ENCODE measurements at places on chromosomes 7 and 10.

DNA sequence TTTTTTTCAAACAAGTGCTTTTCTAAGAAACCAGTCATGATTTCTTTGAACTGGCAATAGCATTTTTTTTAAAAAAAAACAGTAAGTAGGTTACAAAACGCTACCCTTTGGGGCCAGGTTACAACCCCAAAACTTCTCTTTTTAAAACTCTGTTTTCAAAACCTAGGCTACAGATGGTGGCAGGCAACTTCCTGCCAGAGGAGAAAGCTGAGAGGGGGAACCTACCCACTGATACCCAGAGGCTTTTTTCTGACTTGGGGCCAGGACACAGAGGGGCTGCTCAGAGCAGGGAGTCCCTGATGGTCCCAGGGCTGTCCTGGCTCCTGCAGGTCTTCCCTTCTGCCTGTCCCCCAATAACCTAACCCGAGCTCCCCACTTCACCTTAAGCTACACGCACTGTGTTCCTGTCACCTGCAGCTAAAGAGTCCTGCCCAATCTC is 6.9 kb downstream of the STN1 start:
- no peak for DNase-seq

DNA sequence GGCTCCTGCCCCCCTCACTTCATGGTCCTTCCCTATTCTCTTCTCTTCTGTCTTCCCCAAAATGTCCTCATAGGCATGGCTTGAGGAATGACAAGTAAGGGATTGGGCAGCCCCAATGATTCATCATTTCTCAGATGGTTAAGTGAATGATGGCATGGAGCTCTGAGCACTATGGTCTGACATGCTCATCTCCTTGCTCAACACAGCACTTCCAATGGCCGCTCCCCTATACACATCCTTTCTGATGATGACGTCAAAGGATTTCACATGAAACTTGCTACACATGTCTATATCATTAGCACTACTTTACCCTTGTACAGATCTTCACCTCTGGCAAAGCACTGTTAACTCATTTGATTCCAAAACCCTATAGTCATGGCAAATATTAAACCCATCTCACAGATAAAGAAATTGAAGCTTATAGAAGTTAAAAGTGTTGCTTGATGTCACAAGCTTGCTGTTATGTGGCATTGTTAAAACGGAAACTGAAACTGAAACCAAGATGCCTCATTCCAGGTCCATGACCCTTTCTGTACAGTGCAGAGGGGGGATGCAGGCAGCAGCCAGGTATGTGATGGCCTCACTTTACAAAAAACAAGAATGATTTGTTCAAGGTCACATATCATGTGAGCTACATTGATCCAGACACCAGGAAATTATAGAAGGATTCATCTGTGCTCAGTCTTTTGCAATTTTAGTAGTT is 90.0 kb upstream of the PLXNA4 start:
- DNase-seq, result peak; percentile 14

DNA sequence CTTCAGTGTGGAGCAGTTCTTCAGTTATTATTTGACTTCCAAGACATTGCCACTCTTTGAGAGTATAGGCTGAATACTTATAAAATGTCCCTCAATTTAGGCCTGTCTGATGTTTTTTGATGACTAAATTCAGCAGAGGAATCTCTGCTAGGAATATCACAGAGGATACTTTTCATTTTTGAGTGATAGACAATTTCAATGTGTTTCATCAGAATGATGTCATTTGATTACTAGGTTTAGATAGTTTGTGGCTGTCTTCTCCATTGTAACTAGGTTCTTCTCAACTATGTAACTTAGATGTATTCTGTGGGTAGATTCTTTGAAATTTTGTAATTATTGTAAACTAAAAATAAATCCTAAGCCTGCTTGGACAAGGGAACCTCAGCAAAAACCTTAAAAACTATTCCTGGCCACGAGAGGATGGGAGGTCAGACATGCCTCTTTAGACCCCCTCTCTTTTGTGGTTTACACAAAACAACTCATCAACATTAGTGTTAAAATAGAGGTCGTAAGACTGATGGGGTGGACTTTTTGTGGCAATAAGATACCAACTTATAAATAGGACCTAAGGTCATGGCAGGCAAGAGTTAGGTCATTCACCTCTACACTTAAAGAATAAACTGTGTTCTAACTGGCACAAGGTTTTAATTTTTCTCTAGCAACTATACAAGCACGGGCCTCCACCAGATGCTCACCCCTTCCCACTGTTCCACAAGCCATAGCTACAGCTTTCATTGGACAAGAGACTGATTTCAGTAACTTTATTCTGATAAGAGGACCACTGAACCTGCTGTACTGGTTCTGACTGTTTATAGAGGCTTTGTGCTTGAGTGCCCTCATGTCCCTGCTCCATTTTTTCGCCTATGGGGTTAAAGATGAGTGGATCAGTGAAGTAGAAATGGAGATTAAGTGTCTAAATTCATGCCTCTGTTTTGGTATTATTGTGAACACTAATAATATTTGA is 33.7 kb downstream of the CYP2C8 start:
- DNase-seq, result no peak

GRCh38 chr10:15898046-15898445 is 37.7 kb upstream of the MINDY3 start:
- no peak for DNase-seq

DNA sequence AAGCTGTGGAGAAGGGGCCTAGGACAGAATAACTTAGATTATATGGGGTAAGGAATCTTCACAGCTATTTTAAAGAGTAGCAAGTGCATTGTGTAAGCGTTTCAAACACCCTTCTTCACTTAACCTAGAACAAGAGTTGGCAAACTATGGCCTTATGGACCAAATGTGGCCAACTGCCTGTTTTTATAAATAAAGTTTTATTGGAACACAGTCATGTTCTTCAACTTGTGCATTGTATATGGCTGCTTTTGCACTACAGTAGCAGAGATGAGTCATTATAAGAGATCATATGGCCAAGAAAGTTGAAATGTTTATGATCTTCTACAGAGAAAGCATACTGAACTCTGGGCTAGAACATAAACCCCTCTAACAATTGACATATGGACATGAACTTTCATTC is 187.8 kb downstream of the ETV1 start:
- no peak for DNase-seq

DNA sequence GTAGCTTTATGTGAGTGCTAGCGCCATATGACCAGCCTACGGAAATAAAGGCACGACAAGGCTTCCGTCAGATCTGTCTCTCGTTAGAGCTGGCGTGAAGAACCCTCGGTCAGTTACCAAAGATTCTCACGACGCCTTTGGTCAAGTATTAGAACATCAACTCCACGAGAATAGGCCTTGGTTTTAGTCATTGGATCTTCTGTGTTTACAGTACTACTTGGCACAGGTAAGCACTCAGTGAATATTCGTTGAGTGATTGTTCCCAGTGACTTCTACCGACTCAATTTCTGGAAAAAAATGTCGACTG is 316 bp downstream of the RBM48 start:
- peak; percentile 69 for DNase-seq

DNA sequence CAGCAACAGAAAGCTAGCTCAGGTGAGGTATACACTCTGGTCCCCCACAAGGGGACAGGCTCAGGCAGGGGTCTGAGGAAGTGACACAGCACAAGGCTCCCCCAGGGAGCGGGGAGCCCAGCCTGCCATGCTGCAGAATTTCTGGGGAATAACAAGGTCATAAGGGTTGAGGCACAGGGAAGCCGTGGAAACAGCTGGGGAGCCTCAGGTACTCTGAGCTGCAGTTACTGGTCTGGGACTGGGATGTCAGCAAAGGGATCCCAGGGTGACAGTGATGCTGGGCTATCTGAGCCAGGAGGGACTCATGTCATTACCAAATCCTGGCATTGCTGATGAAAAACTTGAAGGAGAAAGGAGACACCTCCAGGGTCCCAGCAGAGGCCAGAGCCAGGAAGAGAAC is 64.4 kb upstream of the NANOS1 start:
- DNase-seq, result no peak

DNA sequence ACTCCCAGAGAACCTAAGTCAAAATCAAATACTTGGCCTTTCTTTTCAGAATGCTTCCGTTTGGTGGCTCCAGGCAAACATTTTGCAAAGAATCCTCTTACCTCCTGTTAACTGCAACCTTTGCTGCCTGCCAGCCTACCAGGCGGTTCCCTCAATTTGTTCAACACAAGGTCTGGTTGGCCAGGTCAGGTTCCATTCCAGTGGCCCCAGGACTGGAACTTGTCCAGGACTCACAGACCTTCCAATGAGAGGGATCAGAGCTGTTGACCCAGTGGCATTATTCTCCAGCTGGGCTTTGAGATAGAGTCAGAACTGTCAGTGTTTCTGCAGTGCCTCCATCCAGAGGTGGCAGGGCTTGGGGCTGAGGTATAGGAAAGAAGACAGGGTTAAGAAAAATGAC is 137.0 kb downstream of the NEUROD6 start:
- DNase-seq, result no peak

DNA sequence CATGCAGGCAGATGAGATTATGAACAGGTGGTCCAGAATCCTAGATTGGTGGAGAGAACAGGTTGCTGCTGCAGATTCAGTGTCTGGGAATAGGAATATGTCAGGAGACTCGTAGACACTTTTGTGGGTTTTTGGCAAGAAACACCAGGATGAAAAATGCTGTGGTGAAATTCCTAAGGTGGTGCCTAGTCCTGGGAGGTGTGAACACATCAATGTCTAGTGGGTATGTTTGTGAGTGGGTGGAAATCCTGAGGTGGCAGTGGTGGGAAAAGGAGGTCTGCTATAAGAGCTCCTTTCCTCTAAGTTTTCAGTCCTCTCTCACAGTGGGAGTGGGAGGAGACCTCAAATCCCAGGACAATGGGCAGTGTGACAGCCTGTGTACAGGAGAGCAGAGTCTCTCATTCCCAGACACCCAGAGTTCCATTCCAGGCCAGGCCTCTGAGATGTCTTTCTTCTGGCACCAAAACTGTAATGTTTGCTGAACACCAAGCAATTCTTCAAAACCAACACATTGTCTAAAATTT is 5.1 kb downstream of the ERV3-1 start:
- no peak for DNase-seq

GRCh38 chr7:37320848-37321468 is 127.7 kb downstream of the ELMO1 start:
- DNase-seq, result no peak

GRCh38 chr7:14769261-14769660 is 133.3 kb downstream of the DGKB start:
- DNase-seq, result no peak

GRCh38 chr7:99305473-99306260 is 20.0 kb upstream of the ARPC1A start:
- DNase-seq, result no peak

DNA sequence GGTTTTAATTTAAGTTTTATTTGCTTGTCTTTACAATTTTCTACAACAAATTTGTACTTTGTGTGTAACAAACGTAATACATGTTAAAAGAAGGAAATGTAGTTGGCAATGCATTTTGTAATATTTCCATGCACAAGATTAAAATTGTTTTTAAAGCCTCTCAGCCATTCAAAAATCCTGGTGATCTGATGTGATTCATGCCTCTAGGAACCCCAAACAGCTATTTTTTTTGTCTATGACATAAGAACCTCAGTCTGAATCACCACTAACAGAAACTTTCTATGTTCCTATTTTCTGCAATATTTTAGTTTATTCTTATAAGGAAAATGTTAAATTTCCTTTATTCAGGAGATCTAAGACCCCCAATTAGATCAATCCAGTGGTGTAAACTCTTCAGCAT is 183.1 kb upstream of the YAE1 start:
- DNase-seq, result no peak

GRCh38 chr10:10992961-10993714 is 24.5 kb upstream of the CELF2 start:
- no peak for DNase-seq

GRCh38 chr7:4631380-4632179 is 50.5 kb upstream of the FOXK1 start:
- DNase-seq, result peak; percentile 82

- no peak for DNase-seq
Observed at GRCh38 chr10:131710142-131710861, 190.5 kb upstream of the PPP2R2D start.

GRCh38 chr7:71208881-71209280 is 76.9 kb downstream of the GALNT17 start:
- no peak for DNase-seq

DNA sequence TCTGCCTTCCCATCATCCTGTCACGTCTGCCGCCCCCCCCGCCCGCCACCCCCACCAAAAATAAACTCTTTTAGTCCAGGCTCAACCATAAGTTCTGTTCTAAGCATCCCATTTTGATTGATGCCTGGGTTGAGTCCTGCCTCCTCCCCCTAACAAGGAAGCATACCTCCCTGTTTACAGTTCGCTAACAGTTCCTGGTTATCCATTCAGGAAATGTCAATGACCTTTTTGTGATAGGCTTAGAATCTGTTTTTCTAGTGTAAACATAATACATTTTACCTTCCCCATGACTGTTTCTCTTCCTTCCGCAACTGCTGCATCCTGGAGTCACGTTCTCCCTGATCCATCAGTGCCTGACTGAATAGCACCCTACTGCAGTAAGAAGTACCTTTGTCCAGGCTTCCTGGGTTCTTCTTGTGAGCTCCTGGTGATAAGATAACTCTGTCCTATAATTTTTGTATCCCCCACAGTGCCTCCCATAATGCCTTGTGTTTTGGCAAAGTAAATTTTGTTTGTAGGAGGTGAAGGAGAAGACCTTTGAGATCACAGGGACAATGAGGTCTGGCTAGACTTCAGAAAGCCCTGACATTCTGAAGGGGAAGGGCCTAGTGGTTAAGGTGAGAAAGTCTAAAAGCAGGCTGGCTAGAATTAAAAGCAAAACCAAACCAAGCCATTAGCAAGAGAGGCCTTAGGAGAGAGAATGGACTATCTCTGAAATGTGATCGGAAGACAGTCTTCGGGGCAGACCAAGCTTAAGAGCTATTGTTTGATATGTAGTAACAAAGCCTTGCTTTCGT is 7.3 kb downstream of the AGFG2 start:
- no peak for DNase-seq

DNA sequence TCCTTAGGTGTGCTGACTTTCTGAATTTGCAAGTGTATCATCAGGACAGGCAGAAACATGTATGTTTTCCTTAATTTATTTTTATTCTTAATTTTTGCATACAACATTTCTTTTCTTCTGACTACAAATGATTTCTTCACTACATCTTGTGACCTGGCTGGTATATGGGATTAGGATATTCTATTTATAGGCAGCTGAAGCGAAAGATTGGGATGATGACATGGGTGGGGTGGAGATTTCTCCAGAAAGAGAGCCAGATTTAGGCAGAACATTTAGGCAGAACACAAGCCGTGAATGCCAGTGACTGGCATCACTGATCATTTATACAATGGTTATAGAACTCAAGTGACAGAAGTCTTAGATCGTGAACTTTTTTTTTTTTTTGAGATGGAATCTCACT is 256.7 kb downstream of the KLF6 start:
- DNase-seq, result no peak

DNA sequence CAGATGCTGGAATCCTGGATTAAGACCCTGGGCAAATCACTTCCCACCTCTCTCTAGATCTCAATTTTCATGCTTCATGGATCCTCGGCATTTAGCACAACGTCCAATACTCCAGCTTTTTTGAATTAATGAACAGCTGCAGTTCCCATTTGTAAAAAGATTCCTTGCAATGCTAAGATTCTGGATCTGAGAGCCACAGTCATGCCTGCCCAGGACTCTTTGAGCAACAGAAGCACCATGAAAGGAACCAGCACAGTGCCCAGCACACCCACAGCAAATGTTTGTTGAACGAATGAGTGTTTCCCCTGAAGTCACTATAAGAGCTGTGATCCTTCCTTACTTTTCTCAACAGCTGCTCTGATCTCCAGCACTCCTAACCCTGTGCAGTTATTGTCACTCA is 20.8 kb upstream of the DDIT4 start:
- no peak for DNase-seq

GRCh38 chr7:93374345-93374940 is 142.3 kb downstream of the VPS50 start:
- DNase-seq, result peak; percentile 20

Data from DMS79 treated with DMSO at 0.1 percent for 48 hours (cell line).